ENCODE measurements at places on chromosomes 3 and 15.
A peak's percentile ranks its signal among the peaks of the same experiment; 100 is the strongest.

- DNase-seq, result no peak
Measured at GRCh38 chr3:34382859-34383258, 584.4 kb downstream of the PDCD6IP start.

DNA sequence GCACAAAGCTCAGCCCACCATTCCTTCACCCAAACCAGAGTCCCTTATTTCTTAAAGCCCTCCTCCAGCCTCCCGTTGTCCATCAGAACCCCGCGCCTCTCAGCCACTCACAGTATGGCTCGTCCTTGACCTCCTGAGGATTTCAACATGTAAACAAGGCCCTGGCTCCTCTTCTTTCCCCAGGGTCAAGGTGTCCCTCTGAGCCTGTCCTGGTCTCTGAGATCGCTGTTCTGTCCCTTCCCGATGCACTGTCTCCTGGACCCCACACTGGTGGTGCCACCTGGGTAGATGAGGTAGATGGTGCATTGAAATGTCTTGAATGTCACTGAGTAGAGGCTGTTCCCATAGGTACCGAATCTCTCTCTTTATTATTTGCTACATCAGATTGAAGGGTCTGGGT is 32.9 kb downstream of the MEX3B start:
- DNase-seq, result no peak

GRCh38 chr3:77799278-77799677 is 759.4 kb downstream of the ROBO2 start:
- no peak for DNase-seq

- DNase-seq, result no peak
Measured at GRCh38 chr3:170058127-170058526, 20.3 kb downstream of the GPR160 start.

- peak; percentile 63 for DNase-seq
Measured at GRCh38 chr3:98855806-98856400, 45.6 kb downstream of the DCBLD2 start.

GRCh38 chr3:99475229-99475628 is 163.2 kb upstream of the COL8A1 start:
- no peak for DNase-seq

DNA sequence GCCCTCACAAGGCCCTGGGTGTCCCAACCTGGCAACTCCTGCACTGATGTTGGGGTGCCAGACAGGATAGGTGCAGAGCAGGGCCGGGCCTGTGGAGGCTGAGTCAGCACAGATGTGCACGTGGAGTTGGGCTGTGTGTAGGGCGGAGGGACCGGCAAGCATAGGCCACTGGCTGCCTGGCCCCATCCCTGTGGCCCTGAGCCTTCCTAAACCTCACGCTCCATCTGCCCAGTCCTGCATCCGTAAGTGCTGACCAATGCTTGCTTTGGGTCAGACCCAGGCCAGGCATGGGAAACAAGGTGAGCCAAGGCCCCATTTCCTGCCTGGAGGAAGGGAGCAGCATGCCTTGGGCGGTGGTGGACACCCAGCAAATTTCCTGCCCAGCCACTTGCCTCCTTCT is 5.8 kb upstream of the IQSEC1 start:
- DNase-seq, result no peak

DNA sequence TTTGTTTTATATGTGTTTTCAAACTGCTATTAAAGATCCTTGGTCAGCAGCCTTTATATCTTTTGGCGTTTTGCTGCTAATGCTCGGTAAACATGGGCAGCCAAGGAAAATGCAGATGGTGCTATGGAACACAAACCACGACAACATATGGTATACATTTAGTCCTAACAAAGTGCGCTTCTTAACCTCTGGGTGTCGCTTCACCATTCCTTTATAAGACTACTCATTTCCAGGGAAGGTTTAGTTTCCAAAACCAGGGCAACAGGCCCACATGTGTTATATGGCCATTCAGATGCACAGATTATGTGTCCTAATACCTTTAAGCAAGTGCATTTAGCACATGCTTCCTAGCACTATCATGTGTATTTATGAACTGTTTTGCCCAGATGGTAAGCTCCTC is 14.7 kb downstream of the SHOX2 start:
- no peak for DNase-seq

- DNase-seq, result no peak
Measured at GRCh38 chr3:171883893-171884279, 40.7 kb downstream of the TMEM212 start.

DNA sequence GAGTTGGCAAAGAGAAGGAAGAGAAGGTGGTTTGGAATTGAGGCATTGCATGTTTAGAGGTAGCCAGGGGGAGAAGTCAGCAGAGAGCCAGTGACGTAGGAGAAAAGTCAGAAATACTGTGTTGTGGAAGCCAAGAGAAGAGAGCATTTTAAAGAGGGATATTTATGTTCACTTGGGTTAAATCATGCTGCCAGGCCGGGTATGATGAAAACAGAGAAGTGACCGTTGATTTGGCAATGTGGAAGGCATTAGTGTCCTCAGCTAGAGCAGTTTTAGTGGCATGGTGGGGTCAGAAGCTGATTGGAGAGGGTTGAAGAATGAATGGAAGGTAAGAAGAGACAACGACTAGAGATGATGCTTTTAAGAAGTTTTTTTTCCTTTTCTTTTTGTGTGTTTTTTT is 24.5 kb downstream of the RASA2 start:
- no peak for DNase-seq

DNA sequence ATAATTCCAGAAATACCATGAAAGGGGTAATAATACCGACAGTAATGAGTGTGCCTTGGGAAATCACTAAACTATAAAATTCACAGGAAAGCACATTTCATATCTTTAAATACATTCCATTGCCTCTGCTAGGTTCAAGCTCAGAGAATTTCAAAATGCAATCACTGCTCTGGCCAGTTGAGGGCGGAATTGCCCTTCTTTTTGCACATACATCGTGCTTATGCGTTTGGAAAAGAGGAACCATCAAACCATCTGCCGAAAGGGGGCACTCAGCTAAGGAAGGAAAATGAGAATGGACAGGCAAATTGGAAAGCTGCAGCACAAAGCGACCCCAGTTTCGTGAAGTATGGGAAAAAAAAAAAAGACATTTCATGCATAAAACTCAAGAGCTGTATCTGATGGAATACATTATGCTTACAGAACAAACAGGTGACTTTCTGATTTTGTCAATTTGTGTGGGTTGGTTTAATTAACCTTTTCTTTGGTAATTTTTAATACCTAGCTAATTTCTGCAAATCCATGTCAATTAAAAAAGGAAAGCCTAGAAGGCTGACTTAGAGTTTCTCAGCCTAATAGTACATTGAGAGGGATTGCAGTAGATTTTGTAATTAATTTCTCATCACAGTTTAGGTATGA is 61.4 kb downstream of the TUSC7 start:
- DNase-seq, result peak; percentile 15

DNA sequence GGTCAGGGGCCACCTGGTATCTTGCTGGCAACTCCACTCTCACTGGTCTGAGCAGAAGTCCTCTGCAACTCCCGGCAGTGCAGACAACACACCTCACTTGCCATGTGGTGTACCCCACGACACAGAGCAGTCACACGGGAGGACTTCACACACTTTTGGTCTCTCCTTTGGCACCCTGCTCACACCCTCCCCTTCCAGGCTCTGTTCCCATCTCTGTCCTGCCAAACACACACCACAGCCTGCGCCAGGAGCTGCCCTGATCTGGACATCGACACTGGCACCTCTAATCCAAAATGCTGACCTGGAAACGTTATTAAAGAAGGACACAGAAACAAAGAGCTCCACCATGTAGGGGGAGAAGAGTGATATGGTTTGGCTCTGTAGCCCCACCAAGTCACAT is 57.2 kb downstream of the SLC41A3 start:
- DNase-seq, result no peak

GRCh38 chr15:80613762-80614365 is 81.2 kb upstream of the ABHD17C start:
- no peak for DNase-seq

DNA sequence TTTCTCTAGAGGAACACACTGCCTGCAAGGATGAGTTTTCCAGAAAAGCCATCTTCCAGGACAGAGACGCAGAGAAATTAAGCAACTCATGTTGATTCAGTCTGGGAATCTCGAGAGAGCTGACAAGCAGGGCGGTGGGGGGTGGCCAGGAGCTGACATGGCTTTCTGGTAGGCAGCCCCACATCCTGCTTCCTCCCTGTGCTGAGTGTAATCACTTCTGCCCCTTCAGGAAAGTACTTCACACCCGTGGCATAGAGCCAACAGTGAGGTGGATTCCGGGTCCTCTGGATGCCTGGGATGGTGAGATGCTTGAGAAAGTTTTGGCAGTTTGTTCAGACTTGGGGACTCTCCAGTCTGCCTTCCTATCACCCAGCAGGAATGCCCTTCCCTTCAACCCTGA is 221.1 kb downstream of the SLCO3A1 start:
- DNase-seq, result no peak

- no peak for DNase-seq
Measured at GRCh38 chr3:148790851-148791735, 36.5 kb upstream of the CPB1 start.

- DNase-seq, result no peak
Measured at GRCh38 chr15:99763827-99764226, 30.6 kb upstream of the LYSMD4 start.

DNA sequence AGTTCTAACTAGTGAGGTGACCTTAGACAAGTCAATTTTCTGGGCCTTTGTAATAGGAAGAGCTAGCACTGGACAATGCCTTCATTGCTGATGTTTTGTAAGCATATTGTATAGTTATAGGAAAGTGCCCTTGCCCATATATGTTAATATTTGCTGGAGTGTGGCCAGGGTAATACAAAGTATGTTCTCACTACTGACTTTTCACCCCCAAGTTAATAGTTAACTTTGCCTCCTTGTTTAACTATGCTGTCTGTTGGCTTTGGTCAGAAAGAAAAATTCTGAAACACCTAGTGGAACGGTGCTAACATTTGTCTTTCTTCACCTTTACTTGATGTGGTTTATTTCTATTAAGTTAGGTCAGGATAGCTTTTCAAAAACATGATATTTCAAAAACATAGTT is 287.4 kb upstream of the CTNNB1 start:
- DNase-seq, result no peak

DNA sequence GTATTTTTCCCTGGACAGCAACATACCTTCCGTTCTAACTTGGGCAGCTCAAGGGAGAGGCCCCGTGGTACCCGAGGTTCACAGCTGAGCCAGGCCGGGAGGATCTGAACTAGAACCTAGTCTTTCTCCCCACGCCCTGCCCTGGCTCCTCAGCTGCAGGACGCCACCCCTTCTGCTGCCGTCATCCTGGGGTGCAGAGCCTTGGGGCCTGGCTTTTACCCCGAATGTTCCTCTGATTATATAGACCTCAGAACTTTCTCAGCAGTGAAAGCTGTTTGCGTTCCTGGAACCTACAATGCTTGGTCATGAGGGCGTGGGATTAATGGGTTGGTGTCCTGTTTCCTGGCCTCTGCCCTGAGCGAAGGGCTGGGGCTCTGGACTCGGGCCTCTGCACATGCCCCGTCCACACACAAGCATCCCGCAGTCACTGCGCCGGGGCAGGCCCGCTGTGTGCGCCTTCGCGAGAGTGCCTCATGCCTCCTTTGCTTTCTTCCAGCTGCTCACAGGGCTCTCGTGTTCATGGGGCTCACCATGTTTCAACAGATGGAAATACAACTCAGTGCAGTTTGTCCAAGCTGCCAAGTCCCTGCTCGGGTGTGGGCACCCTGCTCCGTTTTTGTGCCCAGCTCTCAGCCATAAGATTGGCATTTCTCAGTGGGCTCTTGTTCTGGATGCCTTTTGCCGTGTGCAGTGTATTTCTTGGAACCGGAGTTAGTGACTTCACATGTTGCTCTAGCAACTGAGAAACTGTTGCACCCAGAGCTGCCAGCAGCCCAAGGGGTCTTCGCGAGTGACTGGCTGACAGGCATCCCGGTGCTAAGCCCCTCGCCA is 20.4 kb downstream of the SYNM start:
- no peak for DNase-seq

DNA sequence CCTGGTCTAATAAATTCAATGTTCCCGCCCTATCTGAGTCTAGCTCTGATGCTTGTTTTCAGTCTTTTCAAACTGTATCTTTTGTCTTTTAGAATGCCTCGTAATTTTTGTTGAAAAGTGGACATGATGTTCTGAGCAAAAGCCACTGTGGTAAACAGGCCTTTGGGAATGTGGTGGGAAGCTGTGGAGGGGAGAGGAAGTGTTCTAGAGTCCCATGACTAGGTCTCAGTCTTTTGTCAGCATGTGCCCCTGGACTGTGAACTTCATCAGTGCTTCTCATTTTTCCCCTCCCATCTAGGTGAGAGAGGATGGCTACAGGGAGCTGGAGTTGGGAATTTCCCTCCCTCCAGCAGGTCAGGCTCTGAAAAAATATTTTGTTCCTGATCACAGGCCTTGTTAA is 33.7 kb downstream of the SUSD5 start:
- no peak for DNase-seq

- no peak for DNase-seq
Measured at GRCh38 chr15:48862705-48863104, 15.2 kb upstream of the EID1 start.

DNA sequence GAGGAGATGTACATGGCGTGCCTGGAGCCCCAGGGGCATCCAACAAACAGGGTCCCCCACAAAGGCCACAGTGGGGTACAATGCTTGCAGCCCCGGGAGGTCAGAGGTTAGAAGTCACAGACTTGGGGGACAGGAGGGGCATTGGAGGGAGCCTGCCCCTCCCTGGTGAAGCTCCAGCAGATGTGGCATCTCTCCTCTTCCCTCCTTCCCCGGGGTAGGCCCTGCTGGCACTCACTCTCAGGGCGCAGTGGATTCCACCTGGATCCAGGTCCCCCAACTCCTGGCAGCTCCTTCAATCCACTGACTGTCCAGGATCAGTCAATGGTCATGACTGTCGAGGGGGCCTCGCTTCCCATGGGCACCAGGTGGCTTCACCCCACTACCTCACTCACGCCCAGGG is 32.2 kb downstream of the RGMA start:
- no peak for DNase-seq

DNA sequence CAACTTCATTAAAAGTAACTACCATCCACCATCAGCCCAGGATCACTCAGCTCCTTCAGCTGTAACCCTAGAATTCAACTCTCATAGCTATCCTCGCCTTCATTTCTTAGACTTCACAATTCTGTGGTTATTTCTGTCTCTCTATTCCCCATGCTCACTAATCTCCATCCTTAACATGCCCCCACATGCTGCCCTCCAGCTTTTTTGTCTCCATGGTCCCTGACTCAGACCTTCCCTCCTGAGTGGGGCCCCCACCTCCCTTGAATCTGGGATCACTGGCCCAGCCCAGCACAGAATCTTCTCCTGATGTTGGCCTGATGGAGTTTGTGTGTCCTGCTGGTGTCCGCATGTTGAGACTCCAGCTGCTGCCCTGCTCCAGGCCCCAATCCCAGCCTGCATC is 41.7 kb downstream of the CHST14 start:
- DNase-seq, result no peak

GRCh38 chr3:114518206-114518808 is 224.5 kb downstream of the TIGIT start:
- no peak for DNase-seq

DNA sequence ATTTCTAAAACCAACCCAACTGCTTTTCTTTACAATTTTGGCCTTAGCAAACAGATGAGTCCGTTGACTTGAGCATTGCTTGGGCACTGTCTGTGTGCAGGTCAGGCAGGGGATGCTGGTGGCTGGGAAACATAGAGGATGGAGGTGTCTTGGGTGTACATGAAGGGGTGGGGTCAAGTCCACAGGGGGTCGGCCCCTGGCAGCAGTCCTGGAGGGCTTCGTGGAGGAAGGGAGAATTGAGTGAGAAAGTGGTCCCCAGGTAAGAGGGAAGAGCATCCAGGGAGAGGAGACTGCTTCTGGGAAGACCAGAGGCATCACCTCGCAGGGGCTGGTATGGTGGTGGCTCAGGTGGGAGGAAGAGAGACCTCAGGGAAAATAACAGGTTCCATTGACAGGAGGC is 144.8 kb downstream of the TJP1 start:
- DNase-seq, result no peak

- no peak for DNase-seq
Measured at GRCh38 chr3:100463646-100464155, 28.7 kb upstream of the TMEM45A start.
